ENCODE measurements at places on chromosomes 2 and 18.

DNA sequence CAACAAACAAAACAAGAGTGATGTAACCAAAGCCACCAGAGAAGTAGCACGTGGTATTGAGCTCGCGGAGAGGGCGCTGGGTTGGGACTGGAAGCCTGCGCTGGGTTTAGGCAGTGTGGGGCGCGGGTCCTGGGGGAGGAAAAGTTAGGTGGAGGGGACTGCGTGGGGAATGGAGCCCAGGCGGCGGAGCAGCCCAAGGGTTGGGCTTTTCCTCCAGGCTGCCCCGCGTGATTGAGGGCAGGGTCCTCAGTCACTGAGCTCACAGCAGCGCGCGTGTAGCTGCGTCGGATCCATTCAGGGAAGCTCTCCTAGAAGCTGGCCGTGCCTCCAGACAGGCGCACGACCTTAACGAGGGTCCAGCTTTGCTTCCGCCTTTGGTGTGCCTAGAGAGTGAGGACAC lies 357.4 kb downstream of the GALR1 start:
- no peak overlapping the region for H3K27ac ChIP-seq
- no peak overlapping the region for H3K4me3 ChIP-seq
- no peaks in the 10 kb centered on the region for H3K36me3 ChIP-seq
- H3K27me3 ChIP-seq = no peaks in the 10 kb centered on the region
- DNase-seq = no peak

GRCh38 chr2:27636766-27637165 lies 7.9 kb downstream of the GPN1 start:
- H3K27me3 ChIP-seq = no peaks in the 10 kb centered on the region
- H3K36me3 ChIP-seq = peaks cover 8% of the 10 kb centered on the region
- H3K27ac ChIP-seq = no peak overlapping the region
- DNase-seq = no peak

- H3K4me1 ChIP-seq = no peaks in the 10 kb centered on the region
- no peaks in the 10 kb centered on the region for H3K36me3 ChIP-seq
- H3K27ac ChIP-seq = no peak overlapping the region
- H3K4me3 ChIP-seq = no peak overlapping the region
Observed at GRCh38 chr2:144924827-144925226, 404.9 kb upstream of the ZEB2 start.

GRCh38 chr2:168660870-168661862 lies 141.3 kb upstream of the NOSTRIN start:
- H3K4me3 ChIP-seq = no peak overlapping the region
- no peak for DNase-seq
- H3K36me3 ChIP-seq = no peaks in the 10 kb centered on the region
- no peak overlapping the region for H3K27ac ChIP-seq
- no peaks in the 10 kb centered on the region for H3K27me3 ChIP-seq

DNA sequence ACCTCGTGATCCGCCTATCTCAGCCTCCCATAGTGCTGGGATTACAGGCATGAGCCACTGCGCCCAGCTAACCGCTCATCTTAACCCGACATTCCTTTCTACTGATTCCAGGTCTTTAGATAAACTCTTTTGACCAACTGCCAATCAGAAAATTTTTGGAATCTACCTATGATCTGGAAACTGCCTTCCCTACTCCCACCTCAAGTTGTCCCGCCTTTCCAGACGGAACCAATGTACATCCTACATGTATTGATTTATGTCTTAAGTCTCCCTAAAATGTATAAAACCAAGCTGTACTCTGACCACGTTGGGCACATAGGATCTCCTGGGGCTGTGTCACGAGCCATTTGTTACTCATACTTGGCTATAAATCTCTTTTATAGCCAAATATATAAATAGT lies 3.2 kb upstream of the NEU2 start:
- no peaks in the 10 kb centered on the region for H3K36me3 ChIP-seq
- no peak overlapping the region for H3K27ac ChIP-seq
- H3K27me3 ChIP-seq = no peaks in the 10 kb centered on the region
- DNase-seq = no peak
- no peaks in the 10 kb centered on the region for H3K4me1 ChIP-seq
- no peak overlapping the region for H3K4me3 ChIP-seq

DNA sequence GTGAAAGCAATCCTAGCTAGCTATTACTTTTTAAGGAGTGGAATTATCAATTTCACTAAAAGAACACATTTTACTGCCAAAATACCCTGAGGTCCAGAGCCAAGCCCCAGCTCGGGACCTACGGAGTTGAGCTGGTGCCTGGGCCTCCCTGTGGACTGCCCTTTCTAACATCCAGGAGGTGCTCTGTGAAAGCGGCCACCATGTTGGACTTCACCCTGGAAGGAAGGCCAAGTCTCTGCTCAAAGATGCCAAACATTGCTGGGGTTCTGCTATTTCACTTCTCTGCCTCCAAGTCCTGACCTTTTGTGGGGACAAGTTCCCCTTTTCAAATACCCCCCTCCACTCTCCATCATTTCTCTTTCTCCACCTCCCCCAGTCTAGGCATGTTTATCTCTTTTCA lies 498.7 kb upstream of the RAB6C start:
- H3K36me3 ChIP-seq = no peaks in the 10 kb centered on the region
- no peak overlapping the region for H3K4me3 ChIP-seq
- no peak overlapping the region for H3K27ac ChIP-seq
- no peaks in the 10 kb centered on the region for H3K27me3 ChIP-seq

All from vagina (tissue), 2 donors.